Activated naive CD4-positive, alpha-beta T cell treated with anti-CD3 and anti-CD28 coated beads, Interleukin-2, amount 50 U/mL, for 16 hours (primary cell): ENCODE measurements at places on chromosomes 16 and 17.

GRCh38 chr16:24511792-24512191, 27.6 kb upstream of the RBBP6 start:
- no peak for DNase-seq

GRCh38 chr16:66344533-66345145, 21.9 kb upstream of the CDH5 start:
- no peak for DNase-seq

DNA sequence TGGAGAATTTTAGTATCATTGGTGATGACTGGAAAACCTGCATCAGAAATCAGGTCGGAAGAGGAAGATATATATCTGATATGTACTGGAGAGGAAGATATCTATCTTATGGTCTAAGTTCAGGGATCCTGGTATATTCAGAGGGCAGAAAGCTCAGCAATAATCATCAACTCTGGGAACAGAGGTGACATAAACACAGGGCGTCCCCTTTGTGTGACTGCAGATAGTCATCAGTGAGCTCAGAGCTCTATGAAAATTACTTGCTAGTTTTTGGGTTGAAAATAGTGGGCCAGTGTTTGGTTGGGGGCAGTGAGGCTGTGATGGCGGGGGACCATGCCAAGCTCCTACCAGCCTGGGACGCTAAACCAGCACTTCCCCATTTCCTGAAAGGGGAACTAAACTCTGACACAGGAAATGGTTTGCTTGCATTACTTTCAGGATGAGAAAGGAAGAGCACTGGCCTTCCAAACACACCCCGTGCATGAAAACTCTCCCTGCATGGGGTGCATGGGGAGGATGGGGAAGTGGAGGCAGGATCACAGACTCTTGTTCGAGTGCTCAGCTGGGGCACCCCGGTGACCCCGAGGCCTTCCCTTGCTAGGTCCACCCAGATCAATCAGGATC, 15.8 kb downstream of the NOD2 start:
- no peak for DNase-seq

- DNase-seq = no peak
These were observed 32.4 kb downstream of the CLTC start for GRCh38 chr17:59652119-59652518.

GRCh38 chr16:72956124-72957064, 91.5 kb downstream of the ZFHX3 start:
- DNase-seq = no peak
